ENCODE measurements at places on chromosomes 11 and 22. TPM values are rescaled to one million over a fixed set of nuclear protein-coding genes. Genes with fewer than 3 reads are reported as not detected.

Gene LSP1
- total RNA-seq, result not detected

Gene PACSIN2
- total RNA-seq, result 43.8 TPM

Gene SGSM1
- not detected for total RNA-seq

Gene CRYBB1
- not detected for total RNA-seq

Gene ASPHD2
- 2.2 TPM for total RNA-seq

Gene SERPINH1
- 1,336 TPM for total RNA-seq

Gene TIMP3
- 924 TPM for total RNA-seq

Gene C22orf42
- not detected for total RNA-seq

Gene RFPL2
- total RNA-seq, result not detected

Gene VPREB1
- total RNA-seq, result not detected

Gene CEP126
- 0.97 TPM for total RNA-seq

Gene MMP1
- total RNA-seq, result 281 TPM

Gene CCND1
- total RNA-seq, result 365 TPM

Gene OR8A1
- not detected for total RNA-seq

Gene LINC01488
- total RNA-seq, result not detected

Measured in fibroblast of villous mesenchyme (primary cell).